Stimulated activated effector memory CD8-positive, alpha-beta T cell treated with anti-CD3 and anti-CD28 coated beads, Interleukin-12 subunit alpha, Interleukin-12 subunit beta, amount 100 ng/mL, for 72 hours (primary cell): ENCODE measurements at places on chromosomes 11 and 22.
A peak's percentile ranks its signal among the peaks of the same experiment; 100 is the strongest.

GRCh38 chr11:103618528-103618927, 417.9 kb upstream of the DDI1 start:
- no peak for DNase-seq

DNA sequence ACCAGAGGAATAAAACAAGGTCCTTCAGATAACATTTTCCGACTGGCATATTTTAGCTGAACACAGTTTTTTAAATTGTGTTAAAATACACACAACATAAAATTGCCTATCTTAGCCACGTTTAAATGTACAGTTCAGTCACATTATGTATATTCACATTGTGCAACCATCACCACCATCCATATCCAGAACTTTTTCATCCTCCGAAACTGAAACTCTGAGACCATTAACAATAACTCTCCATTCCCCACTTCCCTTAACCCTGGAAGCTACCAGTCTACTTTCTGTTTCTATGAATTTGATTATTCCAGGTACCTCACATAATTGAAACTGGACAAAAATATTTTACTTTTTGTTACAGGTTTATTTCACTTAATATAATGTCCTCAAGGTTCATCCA, 213.3 kb downstream of the ETS1 start:
- DNase-seq, result no peak

DNA sequence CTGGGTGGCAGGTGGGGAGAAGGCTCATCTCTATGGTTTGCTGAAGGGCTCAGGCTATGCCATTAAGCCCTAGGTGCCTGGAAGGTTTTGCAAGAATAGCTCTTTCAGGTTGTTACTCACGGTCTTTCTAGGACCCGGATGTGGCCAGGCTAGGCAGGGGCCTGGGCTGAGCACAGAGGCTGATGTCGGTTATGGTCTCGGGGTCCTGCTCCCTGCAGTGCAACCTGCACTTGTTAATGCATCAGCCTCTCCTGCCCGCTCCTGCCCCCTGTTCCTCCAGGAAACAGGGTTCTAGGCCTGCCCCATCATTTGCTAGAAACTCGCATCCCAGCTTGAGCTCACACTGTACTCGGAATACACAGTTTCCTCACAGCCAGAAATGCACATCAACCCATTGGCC, 79.1 kb upstream of the SLC22A12 start:
- DNase-seq, result no peak

DNA sequence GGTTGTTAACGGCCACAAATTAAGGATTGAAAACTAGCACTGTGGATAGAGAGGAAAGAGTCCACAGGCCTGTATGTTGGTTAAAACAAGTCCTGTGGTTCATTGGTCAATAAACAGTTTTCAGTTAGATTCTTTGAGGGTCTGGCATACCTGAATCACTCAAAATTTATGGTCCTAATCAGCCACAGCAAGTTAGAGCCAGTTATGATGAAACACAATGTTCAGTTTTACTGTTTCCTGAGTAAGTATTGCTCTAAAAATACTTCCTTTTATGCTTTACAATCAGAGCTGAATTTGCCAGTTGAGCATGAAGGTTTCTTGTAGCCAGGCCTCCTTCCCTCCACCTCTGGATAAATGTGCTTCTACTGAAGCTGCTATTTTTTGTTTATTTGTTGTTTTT, 12.9 kb upstream of the CAT start:
- DNase-seq, result no peak

DNA sequence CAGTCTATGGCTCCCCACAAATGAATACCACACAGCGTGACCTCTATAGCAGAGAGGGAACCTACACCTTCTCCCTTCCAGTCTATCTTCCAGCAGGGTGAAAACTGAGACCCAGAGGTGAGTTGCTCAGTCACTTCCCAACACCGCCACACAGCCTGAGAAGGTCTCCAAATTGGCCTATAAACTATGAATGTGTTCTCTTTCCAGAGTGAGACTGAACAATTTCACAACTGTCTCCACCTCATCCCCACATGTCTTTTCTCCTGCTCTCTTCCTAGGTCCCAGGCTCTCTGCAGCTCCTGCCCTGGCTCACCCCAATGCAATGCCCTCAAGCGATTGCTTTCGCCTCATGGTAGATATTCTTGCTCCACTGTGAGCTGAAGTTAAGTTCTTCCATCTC, 14.0 kb downstream of the CLMP start:
- no peak for DNase-seq

GRCh38 chr11:114075891-114076441, 16.5 kb downstream of the ZBTB16 start:
- DNase-seq, result no peak

GRCh38 chr11:101817581-101817980, 97.2 kb upstream of the CEP126 start:
- no peak for DNase-seq

GRCh38 chr11:119782006-119782738, 53.2 kb upstream of the NECTIN1 start:
- DNase-seq, result no peak

GRCh38 chr11:57480409-57481137, 20.2 kb downstream of the RTN4RL2 start:
- DNase-seq, result peak; percentile 74

DNA sequence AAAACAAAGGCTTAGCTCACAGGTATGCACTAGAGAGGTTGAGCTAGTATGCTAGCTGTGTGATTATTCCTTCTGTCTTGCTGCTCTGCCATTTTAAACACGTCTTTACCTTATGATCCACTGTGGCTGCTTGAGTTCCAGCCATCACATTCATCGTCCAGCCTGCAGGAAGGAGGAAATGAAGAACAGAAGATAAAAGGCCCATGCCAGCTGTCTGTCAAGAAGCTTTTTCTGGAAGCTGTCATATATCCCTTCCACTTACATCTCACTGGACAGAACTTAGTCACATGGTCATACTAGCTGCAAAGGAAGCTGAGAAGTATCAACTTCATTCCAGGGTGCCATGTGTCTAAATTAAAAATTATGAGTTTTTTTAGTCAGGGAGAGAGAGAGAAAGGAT, 9.5 kb downstream of the PRDX5 start:
- no peak for DNase-seq

GRCh38 chr11:65814986-65815565, 18.7 kb upstream of the SNX32 start:
- DNase-seq, result no peak

DNA sequence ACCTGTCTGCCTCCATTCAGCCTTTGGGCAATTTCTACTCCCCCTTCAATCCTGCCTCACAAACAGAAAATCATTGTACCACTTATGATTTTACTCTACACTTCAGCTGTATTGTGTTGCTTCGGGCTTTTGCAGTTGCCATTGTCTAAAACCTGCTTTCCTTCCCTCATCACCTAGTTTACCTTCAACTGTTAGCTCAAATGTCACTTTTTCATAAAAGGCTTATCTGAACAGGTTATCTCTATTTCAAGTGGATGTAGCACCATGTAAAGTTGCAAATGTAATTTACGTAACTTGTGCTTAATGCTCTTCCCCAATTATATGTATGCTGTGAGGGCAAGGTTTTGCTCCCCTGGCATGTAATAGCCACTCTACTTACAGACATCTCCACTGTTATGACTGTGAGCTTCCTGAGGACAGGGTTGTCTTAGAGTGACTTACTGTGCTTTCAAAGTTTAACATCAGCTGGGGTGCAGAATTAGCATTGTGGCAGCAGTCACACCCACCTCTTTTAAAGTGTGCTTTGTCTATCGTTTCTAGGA, 5.4 kb downstream of the RPS25 start:
- DNase-seq, result no peak

DNA sequence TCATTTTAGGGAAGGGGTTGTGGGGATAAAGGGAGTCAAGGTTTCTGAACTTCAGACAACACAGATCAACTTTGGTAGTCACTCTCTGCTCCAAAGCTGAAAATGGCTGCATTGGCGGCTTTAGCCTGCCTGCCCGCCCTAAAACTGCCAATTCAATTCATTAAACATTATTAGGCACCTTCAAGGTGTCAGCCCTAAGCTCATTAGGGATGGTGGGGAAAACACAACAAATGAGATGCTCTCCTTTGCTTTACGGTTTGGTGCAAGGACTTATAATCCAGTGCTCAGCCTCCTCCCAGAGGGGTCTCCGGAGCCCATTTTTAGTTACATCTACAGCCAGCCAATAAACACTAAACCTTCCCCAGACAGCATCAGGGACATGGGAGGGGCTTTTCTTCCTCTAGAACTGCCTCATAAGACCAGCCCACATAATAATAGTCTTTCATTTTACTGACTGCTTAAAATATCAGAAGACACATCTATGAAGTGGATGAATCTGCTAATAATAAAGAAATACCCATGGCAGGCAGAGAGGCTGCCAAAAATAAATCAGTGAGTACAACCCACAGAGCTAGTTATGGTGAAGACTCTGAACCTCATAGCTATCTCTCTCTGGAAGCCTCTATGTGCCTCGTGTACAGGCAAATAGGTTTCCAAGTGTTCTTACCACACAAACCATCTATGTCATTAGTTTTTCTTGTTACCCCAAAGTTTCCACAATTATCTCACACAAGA, 102.8 kb upstream of the NCAM1 start:
- DNase-seq, result no peak

GRCh38 chr11:37333345-37333744, 735.3 kb upstream of the RAG2 start:
- no peak for DNase-seq

DNA sequence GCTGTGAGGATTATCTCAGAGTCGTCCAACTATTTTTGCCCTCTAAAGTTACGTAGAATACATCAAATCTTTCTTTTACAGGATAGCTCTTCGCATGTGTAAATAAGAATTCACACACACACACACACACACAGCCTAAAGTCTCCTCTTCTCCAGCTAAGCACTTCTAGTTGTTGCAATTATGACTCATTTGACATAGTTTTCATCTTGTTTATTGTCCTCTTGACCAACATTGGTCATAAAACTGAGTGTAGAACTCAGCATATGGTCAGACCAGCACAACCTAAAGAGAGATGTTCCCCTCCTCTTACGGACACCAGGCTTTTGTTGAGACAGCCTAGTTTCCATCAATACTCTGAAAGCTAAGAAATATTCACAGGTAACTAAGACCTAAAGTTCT, 234.2 kb downstream of the BLID start:
- DNase-seq, result no peak

DNA sequence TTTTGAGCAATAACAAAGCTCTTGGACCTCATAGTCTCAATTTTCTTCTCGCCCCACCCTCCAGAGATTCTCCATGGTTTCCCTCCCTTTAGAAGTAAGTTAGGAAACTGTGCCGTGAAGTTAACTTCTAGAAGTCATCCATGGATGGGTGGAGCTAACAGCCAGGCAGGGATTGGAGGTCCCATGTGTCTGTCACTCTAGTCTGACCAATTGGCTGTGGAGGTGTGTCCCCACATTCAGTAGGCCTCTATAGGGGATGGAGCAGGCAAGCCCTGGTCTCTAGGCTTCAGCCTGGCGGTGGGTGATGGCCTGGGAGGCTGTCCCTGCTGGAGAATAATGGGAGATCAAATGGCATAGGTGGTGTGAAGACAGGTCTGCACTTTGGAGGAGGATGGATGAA, 50.7 kb downstream of the TP53I11 start:
- DNase-seq, result no peak

- no peak for DNase-seq
Measured at GRCh38 chr11:31641477-31642062, 132.0 kb downstream of the ELP4 start.
